ENCODE measurements at places on chromosomes 4 and X. TPM values are rescaled to one million over a fixed set of nuclear protein-coding genes. Genes with fewer than 3 reads are reported as not detected.

TRPC3 gene
- total RNA-seq = 3.3 TPM

XG gene
- total RNA-seq = not detected

EFHC2 gene
- total RNA-seq = not detected

MTMR8 gene
- not detected for total RNA-seq

MTTP gene
- not detected for total RNA-seq

DRD5 gene
- not detected for total RNA-seq

TCEAL5 gene
- not detected for total RNA-seq

CT83 gene
- not detected for total RNA-seq

TEX11 gene
- total RNA-seq = 41.4 TPM

SLC34A2 gene
- total RNA-seq = not detected

GBA3 gene
- not detected for total RNA-seq

PAGE5 gene
- total RNA-seq = not detected

HTN1 gene
- not detected for total RNA-seq

FAT4 gene
- total RNA-seq = 37.1 TPM

BCORL1 gene
- 0.47 TPM for total RNA-seq

JADE3 gene
- 5.0 TPM for total RNA-seq

GAGE12E gene
- total RNA-seq = not detected

ANK2 gene
- 3.4 TPM for total RNA-seq

ART3 gene
- 7.7 TPM for total RNA-seq

ANAPC4 gene
- 11.7 TPM for total RNA-seq

CT55 gene
- total RNA-seq = not detected

PPARGC1A gene
- total RNA-seq = 0.18 TPM

MAGEA10 gene
- total RNA-seq = not detected

CSAG2 gene
- total RNA-seq = not detected
